ENCODE measurements at places on chromosomes 3 and 15. TPM values are rescaled to one million over a fixed set of nuclear protein-coding genes. Genes with fewer than 3 reads are reported as not detected.

DNA sequence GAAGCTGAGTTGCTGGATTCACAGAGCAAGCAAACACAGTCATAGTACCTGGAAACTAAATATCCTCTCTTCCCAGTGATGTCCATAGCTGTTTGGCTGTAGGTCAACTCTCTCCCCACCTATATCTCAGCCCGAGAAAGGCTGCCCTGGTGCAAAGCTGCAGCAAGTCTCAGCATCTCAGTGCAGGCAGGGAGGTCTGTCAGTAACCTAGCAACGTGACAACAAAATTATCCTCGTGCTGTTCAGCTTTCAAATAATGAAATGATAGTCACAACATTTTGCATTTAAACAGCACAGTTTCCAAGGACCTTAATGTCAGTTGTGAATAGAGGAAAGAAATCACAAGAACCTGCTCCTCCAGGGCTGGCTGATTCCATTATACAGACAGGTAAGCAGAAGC, 83.6 kb downstream of the CHST2 start:
- DNase-seq: no peak

DNA sequence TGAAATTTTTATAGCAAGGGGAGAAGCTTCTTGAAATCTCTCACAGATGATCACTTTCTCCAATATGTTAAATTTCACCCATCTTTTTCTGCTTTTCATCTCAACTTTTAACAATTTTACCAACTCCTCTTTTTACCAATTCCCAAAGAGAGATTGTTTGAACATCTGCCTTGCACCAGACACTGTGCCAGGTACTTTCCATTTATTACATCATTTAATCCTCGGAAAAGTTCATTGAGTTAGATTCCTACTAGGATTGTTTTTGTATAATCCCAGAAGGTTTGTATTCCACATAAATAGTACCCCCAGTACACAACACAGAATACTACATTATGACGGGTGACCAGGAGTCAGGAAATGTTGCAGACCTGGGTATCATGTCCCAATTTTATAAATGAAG, 74.1 kb downstream of the ATP8B4 start:
- DNase-seq: no peak

Gene ACTC1
- 0.87 TPM for polyA plus RNA-seq

DNA sequence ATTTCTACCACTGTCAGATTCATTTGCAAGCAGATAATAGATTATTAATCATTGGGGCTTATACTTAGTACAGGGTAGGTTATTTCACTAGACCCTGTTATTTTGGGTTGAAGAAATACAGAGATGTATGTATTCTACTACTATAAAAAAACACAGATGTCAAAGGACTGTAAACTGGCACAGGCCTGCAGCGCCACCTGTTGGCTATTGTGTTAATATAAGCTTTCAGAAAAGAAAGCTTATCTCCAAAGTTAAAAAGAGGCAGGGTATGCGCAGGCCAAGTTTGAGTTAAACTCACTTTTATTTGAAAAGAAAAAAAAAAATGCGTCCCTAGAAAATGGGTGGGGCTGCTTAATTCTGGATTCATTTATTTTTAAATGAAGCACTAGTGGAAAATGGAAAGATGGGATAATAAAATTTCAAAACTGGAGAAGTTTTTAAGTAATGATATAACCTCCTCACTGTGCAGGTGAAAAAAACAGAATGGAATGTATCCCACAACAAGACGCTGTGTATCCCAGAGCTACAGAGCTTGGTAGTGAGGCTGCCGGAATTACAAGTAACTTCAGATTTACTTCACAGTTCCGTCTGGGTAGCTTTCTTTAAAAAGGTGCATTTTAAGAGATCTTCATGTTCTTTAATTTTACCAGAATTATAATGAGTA, 407.2 kb upstream of the TGFBR2 start:
- peak; percentile 65 for DNase-seq

Gene CCDC39
- polyA plus RNA-seq: 12.3 TPM

GRCh38 chr3:131328721-131329120, 52.9 kb upstream of the NUDT16 start:
- DNase-seq: no peak

Gene CCR4
- 0.14 TPM for polyA plus RNA-seq

Gene ACP3
- 59.9 TPM for polyA plus RNA-seq

- no peak for DNase-seq
Observed at GRCh38 chr3:159802864-159803263, 185.8 kb upstream of the IL12A start.

Gene IL17RC
- 32.8 TPM for polyA plus RNA-seq

DNA sequence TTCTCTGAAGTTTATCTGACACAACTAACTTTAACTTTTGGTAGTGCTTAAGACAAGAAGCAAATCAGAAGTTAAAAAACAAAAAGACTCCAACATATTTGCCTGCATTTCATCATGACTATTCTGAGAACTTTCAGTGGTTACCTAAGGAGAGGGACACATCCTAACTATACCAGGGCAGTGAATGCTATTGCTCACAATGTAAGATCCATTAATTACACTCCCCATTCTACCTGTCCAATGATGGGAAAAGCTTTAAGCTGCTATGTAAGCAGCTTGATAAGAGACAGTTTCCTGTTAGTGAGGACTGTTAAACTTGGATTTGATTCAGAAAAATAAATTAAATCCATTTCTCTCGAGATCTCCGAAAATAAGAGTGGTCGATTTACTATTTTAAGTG, 37.5 kb downstream of the SERPINI1 start:
- DNase-seq: no peak

- DNase-seq: no peak
Observed at GRCh38 chr15:29913528-29914135, 91.4 kb upstream of the TJP1 start.

GRCh38 chr15:55357774-55358173, 38.8 kb downstream of the PIGB start:
- no peak for DNase-seq

GRCh38 chr3:53880396-53881345, 1.3 kb downstream of the ACTR8 start:
- DNase-seq: no peak

GRCh38 chr15:52463638-52464037, 65.0 kb downstream of the MYO5A start:
- no peak for DNase-seq

DNA sequence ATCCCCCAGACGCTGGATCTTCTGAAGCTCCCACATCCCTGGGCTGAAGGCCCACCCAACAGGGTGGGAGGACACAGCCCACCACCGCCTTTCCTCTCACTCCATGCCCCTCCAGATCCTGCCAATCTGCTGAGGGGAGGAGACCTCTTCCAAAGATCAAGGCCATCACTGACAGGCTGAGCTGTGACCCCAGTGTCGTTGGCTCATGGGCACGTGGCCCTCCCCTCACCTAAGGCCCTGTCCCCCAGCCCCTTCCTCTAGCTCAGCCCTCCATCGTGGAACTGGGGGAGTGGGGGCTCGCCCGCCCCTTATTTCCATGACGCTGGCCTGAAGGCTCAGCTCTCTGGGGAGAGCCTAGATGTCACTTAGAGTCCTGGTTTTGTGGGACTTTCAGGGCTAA, 10.4 kb downstream of the C3orf18 start:
- DNase-seq: no peak

- peak; percentile 63 for DNase-seq
Observed at GRCh38 chr3:106296062-106296461, 427.2 kb upstream of the CBLB start.

GRCh38 chr3:17235310-17235709, 350.6 kb downstream of the PLCL2 start:
- no peak for DNase-seq
